Urinary bladder (tissue), 4 donors: ENCODE measurements at places on chromosomes 6 and 20.

DNA sequence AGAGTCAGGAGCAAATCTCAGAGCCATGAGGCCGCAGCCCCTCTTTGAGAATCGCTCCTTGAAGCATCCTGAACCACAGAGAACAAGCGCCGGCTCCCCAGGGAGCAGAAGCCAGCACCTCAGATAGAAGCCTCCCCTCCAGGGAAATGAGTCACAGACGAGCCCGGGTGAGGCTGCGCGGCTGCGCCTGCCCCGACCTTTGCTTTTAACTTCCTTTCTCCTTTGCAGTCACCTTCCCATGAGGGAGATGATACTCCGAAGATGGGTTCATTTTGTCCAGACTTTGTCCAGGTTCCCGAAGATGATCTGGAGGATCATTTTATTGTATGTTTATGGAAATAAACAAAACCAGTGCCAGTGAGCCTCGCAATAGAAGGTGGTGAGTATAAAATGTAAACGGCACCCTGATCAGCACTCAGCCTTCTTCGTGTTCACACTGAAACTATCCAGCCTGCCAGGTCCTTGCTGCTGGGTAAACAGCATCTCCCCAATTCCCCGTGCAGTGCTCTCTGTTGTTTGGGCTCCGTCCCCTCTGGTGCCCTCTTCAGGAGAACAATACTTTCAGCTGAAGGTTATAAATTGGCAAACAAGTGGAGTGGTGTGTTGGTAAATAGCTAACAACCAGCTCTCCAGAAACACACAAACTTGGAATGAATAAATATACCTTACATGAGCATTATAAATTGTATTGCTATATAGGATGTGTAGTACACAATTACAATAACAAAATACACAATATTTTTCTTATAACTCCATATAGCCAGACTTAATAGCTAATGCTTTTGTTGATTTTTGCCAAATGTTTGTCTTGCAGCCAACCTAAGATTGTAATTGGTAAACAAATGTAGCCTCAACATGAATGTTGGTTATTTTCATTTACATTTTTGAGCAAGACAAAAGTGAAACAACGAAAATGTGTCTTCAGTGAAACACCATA lies 41.4 kb upstream of the TMEM181 start:
- DNase-seq, result peak; percentile 36

DNA sequence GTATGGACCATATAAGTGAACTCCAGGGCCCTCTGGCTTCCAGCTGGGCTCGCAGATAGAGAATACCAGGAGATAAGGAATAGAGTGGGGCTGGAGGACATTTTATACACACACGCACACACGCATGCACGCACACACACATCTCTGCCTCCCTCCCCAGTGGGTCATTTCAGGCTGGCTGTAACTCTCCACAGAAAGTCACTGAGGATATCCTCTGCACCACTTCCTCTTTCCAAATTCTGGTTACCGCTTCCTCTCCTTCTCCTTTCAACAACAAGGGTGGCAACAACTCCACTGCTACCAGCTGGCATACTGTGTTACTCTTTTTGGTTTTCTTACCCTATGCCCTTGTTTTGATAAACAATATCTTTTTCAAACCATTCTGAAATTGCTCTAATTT lies 280.2 kb downstream of the COL12A1 start:
- DNase-seq, result no peak

DNA sequence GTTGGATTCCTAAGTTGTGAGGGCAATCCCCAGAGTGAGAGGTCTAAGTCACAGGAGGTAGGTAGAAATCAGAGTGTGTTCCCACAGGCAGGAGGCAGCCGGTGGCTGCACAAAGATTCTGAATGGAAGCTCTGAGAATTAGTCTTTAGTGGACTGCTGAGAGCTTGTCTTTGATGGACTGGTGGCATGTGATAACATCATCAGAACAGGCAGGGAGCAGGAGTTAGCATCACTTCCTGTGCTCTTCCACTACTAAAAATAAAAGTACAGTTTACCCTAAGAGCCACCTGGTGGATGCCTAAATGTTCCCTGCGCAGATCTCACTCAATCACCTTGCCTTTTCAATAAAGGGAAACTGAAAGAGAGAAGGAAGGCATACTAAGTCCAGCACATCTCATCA lies 294.6 kb upstream of the POU3F2 start:
- no peak for DNase-seq

DNA sequence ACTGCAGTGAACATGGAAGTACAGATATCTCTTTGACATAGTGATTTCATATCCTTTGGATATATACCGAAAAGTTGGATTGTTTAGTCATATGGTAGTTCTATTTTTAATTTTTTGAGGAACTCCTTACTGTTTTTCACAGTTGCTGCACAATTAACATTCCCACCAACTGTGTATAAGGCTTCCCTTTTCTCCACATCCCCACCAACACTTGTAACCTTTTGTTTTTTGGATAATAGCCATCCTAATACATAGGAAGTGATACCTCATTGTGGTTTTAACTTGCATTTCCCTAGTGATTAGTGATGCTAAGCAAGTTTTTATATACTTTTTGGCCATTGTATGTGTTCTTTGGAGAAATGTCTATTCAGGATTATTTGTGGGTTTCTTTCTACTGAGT lies 45.1 kb upstream of the TENT5A start:
- no peak for DNase-seq

GRCh38 chr6:150123645-150124044 lies 19.2 kb upstream of the PPP1R14C start:
- no peak for DNase-seq

- no peak for DNase-seq
These were observed 15.2 kb downstream of the COL19A1 start for GRCh38 chr6:69881322-69882151.

- no peak for DNase-seq
These were observed 17.3 kb downstream of the VSTM2L start for GRCh38 chr20:37920270-37920669.

- no peak for DNase-seq
These were observed 7.4 kb upstream of the GMPR start for GRCh38 chr6:16230953-16231352.

DNA sequence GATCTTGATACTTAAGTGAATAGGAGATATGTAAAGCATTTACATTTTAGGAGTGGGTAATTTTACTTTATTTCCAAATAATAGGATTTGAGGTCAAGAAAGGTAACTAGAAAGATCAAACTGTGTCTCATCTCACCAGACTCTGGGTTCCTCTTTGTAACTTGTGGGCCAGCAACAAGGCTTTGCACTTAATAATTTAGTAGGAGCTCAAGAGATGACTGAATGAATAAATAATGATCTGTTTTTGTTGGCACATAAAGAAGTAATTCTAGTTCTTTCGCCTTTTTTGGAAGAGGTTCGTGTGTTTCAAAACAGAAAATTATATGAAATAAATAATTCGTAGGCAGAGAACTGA lies 67.4 kb upstream of the FABP7 start:
- DNase-seq, result no peak

GRCh38 chr6:140533526-140533925 lies 1159.1 kb upstream of the CITED2 start:
- no peak for DNase-seq

DNA sequence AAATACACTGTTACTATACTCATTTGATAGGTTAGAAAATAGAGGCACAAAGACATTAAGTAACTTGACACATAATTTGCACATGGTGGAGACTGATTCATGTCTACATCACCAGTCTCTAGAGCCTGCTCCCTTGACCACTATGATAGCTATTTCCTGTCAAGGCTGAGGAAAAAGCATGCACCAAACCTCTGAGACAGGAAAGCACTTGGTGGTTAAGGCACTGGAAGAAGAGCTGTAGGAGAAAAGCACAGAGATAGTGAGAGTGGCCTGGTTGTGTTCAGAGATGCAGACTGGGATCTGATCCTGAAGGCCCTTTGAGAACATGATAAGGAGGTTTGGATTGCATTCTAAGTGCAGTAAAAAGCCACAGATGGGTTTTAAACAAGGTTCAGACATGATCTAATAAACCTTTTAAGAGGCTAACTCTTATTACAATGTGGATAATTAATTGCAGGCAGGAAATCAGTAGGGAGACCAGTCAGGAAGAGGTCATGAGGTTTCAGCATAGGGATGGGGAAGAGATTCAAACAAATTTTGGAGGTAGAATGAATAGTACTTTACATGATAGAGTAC lies 168.9 kb downstream of the PHF3 start:
- DNase-seq, result no peak

DNA sequence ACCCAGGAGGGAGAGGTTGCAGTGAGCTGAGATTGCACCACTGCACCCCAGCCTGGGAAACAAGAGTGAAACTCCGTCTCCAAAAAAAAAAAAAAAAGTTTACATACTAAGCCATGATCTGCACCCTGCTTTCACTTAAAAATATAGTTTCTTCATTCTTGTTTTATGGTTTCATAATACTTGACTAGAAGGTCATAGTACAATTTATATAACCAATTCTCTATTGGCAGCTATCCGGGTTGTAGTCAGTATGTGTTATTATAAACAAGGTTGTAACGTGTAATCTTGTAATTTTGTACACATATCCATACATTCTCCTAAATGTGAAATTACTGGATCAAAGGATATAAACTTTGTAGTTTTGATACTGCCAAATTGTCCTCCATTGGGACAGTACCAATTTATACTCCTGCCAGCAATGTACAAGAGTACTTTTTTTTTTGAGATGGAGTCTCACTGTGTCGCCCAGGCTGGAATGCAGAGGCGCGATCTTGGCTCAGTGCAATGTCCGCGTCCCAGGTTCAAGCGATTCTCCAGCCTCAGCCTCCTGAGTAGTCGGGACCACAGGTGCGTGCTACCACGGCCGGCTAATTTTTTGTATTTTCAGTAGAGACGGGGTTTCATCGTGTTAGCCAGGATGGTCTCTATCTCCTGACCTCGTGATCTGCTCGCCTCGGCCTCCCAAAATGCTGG lies 144.8 kb downstream of the GJA10 start:
- no peak for DNase-seq

- no peak for DNase-seq
These were observed 1.2 kb downstream of the FOXA2 start for GRCh38 chr20:22582964-22583772.

- no peak for DNase-seq
These were observed 51.9 kb downstream of the VGLL2 start for GRCh38 chr6:117317261-117317660.

GRCh38 chr20:12053353-12053752 lies 135.7 kb downstream of the BTBD3 start:
- no peak for DNase-seq

- no peak for DNase-seq
These were observed 215.2 kb downstream of the NFATC2 start for GRCh38 chr20:51327251-51327841.

DNA sequence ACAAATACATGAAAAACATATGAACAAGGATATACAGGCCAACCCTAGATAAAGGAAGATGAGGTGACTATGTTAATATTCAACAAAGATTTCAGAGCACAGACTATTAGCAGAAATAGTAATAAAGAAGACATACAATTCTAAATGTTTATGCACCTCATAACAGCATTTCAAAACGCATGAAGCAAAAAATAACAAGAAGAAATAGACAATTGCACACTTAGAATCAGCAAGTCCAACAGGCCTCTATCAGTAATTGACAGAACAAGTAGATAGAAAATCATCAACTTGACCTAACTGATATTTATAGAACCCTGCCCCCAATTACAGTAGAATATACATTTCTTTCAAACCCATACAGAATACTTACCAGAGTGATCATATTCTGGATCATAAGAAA lies 11.4 kb upstream of the DOK5 start:
- no peak for DNase-seq
